ENCODE measurements at places on chromosomes 1 and 21.

- no peak for DNase-seq
These were observed 14.8 kb downstream of the TNFRSF1B start for GRCh38 chr1:12181568-12181967.

DNA sequence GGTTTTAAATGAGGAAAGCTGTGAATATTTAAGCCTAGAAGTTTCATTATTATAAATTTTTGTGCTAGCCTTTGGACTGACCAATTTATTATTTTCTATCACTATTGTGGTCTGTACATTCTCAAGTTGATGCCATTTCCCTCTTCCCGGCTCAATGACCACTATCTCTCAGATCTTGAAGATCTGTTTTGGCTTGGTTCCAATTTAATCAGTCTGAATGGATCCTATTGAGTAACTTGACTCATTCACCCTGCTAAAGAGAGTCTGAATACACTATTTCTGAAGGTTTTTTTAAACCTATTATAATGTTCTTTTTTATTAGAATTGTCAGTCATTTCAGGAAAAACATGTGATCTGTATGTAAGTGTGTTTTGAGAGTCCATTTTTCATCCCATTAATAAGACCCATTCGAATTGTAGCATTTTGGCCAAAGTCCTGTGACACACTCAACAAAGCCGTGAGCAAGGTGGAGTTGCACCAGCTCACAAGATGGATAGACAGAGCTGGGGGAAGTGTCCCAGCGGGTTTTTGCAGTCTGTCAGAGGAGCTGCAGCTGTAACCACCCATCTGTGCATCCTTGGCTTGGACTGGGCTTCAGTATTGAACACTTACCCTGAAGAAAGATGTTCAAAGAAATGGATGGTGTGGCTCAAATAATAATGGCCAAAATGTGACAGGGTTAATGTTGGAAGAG, 145.6 kb downstream of the NFIA start:
- no peak for DNase-seq

DNA sequence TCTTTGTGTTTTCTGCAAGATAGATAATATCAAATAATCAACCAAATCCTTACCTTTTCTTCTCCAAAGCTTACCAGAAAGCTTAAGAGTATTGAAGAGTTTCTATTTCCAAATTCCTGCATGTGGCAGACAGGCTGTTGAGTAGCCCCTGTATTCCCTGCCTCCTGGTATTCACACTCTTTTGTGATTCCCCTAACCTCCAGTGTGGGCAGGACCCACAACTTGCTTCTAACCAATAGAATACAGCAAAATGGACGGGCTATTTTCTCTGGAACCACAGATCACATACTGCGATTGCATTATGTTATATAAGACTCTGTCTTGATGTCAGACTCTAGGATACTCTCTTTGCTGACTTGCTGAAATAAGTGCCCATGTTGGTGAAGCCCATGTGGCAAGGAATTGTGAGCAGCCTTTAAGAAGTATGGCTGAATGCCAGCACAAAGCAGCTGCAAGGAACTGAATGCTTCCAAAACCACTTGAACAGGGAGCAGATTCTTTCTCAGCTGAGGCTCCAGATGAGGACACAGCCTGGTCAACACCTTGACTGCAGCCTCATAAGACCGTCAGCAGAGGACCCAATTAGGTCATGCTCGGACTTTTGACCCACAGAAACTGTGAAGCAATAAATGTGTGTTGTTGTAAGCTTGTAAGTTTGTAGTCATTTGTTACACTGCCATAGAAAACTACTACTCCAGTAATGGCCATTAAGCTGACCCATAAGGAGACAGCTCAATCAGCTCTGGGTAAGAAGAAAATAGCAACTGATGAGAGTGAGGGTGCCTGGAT, 47.9 kb upstream of the PLXNA2 start:
- DNase-seq = no peak

- no peak for DNase-seq
These were observed 1.0 kb downstream of the C1orf198 start for GRCh38 chr1:230867101-230867902.

DNA sequence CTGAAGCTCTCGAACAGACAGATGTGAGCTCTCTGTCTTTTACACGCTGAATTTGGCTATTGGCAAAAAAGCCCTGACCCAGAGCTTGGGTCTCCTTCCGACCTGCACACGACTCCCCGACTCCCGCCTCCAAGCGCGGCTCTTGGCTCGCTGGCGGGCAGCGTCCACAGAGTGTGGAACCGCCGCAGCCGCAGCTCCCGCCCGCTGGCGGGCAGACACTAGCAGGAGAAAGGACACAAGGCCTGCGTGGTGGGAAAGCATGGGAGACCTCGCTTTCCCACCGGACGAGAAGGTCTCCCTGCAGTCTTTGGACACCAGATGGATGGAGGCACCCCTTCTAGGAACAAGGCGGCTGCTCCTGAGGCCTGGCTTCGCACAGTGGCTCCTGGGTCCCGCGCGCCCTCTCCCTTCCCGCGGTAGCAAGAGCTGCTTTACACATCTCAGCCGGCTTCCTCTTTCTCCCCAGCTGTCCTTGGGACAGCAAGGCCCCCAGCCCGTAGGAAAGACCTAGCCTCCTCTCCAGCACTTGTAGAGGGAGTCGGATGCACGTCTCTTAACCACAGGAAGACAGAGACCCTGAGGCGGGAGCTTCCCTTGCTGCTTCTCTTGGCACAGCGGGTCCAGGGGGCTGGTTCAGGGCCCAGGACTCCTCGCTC, 92.1 kb downstream of the PRKAB2 start:
- no peak for DNase-seq

- no peak for DNase-seq
These were observed 40.6 kb upstream of the SLC2A1 start for GRCh38 chr1:42999308-42999707.

- DNase-seq = no peak
These were observed 335.4 kb downstream of the RRAGC start for GRCh38 chr1:38524025-38524641.

- DNase-seq = no peak
These were observed 352 bp downstream of the MEX3A start for GRCh38 chr1:156081917-156082308.

- DNase-seq = no peak
These were observed 55.6 kb downstream of the SLX9 start for GRCh38 chr21:44995343-44995941.

- no peak for DNase-seq
These were observed 1.5 kb downstream of the ZNF684 start for GRCh38 chr1:40532844-40533424.

- no peak for DNase-seq
These were observed 17.4 kb downstream of the ATP1A4 start for GRCh38 chr1:160168609-160169369.

DNA sequence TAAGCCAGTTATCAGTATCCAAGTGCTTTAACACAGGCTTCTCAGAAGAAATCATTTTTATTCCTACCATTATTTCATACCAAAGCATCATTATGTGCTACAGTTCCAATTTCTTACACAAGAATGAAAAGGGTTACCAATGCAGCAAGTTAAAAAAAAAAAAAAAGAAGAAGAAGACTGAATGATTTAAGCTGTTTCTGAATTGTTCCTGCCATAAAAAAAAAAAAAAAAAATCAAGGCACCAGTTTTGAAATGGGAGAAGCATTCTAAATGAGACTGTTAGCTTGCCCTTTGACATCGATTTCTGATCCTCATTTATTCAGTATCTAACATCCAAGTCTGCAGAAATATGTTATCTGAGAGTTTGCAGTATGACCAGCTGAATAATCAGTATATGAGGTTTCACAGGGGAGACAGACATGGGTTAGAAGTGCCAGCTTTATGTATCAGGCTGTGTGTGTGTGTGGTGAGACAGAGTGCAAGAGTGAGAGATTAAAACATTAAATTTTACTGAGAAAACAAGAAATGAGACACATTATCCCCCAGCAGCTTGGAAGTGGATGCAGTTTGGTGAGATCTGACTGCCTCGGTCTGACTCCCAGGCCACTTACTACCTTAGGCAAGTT, 105.8 kb downstream of the COLGALT2 start:
- no peak for DNase-seq

DNA sequence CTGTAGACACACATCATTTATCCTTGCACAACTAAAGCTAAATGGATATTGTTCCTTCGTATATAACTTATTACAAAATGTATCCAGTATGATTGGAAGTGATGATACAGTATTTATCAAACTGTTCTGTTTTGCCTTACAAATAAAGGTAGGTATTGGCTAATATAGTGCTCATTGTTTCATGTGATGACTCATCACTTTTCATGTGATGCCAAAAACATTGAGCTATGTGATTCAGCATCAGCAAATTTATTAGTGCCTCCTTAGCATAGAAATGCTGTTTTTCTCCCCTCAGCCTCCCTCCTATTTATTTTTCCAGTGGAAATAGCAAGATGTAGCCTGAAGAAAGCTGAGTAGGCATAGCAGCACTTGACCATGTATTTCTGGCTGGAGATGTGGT, 228.6 kb upstream of the LYPLAL1 start:
- DNase-seq = no peak

DNA sequence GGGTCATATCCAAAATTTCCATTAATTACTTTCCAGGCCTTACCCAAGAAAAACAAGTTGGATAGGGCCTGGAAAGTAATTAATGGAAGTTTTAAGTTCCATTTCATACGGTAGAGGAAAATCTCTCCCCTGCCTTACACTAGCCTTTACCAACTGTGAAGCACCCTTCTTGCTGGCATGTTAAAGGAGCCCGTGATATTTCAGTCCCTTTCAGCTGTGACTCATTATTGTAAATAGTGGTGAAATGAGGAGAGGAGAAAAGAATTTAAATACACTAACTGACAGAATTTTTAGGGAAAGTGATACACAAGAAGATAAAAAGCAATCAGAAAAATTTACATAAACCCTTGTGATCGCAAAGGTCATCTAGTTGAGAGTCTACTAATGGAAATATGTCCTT, 20.3 kb upstream of the KAZN start:
- DNase-seq = no peak

DNA sequence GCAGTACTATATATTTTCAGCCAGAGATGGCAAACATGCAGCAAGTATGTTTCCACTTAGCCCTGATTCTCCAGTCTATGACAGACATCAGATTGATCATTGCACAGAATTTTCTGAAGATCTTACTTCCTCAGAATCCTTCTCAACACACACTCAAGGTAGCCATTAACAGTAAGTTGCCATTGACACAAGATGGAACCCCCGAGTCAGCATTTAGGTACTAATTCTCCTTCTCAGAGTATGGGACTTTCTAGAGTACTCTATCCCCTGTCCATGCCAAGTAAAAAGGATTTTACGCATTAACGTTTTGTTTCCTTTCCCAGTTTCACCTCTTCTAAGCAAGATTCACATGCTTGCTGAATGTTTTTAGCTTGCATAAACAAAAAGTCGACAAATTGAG, 63.5 kb downstream of the SGIP1 start:
- DNase-seq = no peak

DNA sequence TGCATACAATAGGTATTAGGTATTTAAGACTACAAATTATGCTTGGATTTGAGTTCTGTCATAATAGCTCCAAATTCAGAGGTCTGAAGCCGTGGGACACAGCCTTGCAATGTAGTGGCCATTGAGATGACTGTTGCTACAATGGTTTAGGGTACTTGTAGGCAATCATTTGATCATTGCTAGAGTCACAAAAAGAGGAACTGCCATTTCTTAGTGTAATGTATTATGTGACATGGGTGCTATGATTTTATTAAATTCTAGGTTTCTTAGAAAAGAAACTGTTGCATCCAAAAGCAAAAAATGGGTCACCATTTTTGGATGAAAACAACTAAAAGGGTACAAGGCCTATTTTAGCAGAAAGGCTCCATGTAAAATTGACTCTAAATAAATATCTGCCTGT, 129.9 kb upstream of the ZNF644 start:
- DNase-seq = no peak

GRCh38 chr1:217076902-217077301, 353.7 kb upstream of the ESRRG start:
- peak; percentile 34 for DNase-seq

DNA sequence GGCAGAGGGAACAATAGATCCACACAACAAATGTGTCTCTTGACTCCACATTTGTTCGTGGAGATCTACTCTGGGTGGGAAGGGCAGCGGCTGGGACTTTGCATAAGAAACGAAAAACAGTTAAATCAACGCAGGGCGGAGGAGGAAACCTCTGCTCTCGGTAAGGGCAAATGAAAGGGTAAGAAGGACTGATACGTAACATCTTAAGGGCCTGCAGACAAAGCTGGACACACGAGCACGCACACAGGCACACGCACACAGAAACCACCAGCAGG, 57.3 kb downstream of the MRPL37 start:
- no peak for DNase-seq

All from non-pigmented ciliary epithelial cell (primary cell).